ENCODE measurements at places on chromosomes 16 and 17. TPM values are rescaled to one million over a fixed set of nuclear protein-coding genes. Genes with fewer than 3 reads are reported as not detected.
A peak's percentile ranks its signal among the peaks of the same experiment; 100 is the strongest.

- DNase-seq: no peak
Measured at GRCh38 chr17:61411261-61412142, 11.9 kb downstream of the TBX2 start.

GRCh38 chr16:75710344-75710743 is 9.1 kb upstream of the DUXB start:
- DNase-seq: no peak

- no peak for DNase-seq
Measured at GRCh38 chr17:39925282-39926134, 1.9 kb downstream of the ORMDL3 start.

- no peak for DNase-seq
Measured at GRCh38 chr17:67902511-67903231, 77.4 kb downstream of the BPTF start.

GRCh38 chr16:84656649-84657048 is 8.3 kb downstream of the KLHL36 start:
- no peak for DNase-seq

DNA sequence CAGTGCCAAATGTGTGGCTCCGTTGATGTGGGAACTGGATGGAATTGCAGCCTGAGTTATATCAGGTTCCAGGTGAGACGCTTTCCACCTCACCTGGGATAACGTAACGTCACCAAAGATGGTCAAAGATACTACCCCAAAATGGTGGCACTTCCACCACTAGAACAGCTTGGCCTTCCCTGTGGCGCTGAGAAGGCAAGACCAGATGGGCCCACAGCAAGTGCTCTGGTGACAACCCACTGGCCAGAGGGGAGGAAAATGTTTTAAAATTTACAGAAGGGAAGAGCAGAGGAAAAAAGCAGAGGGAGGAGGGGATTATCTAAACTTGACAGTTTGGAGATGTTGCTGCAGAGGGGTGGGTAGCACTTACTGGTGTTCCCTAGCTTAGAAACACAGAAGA is 7.5 kb upstream of the ITGA2B start:
- no peak for DNase-seq

- no peak for DNase-seq
Measured at GRCh38 chr17:7392696-7393612, 1.4 kb downstream of the PLSCR3 start.

DNA sequence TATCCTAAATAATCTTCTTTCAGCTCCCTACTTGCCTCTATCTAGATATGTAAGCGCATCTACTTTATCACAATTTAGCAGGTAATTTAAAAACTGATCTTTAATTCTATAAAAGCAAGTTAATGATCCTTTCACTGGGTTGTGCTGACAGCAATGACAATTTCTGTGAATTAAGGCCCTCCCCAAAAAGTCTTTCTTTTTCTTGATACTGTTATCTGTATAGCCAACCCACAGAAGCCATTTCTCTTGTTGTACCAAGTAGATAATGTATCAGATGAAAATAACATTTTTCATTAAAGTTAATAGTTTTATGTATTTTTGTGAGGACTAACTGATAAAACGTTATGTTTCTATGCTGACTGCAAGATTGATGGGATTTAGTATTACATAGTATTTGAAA is 3.8 kb downstream of the ZPBP2 start:
- no peak for DNase-seq

- peak; percentile 24 for DNase-seq
Measured at GRCh38 chr16:86365513-86366273, 144.6 kb upstream of the FOXF1 start.

DNA sequence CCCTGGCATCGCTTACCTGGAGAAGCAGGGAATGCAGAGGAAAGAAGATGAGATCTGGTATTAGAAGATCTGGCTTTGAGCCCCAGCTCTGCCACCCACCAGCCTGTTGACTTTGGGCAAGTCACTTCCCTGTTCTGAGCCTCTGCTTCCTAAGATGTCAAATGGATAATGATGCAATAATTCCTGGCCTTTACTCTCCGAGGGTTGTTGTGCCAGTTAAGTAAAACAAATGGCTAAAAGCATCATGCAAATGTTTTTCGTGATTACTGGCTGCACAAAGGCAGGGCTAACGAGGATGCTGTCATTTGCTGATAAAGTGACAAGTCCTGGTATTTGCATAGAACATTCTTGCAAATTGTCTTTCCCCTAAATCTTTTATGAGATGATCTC is 1.3 kb upstream of the ZNF821 start:
- DNase-seq: no peak

- DNase-seq: no peak
Measured at GRCh38 chr16:87047221-87048037, 269.8 kb downstream of the C16orf95 start.

- no peak for DNase-seq
Measured at GRCh38 chr17:31224366-31224765, 72.7 kb downstream of the OMG start.

- no peak for DNase-seq
Measured at GRCh38 chr17:68103148-68103547, 67.6 kb downstream of the KPNA2 start.

- no peak for DNase-seq
Measured at GRCh38 chr17:37519251-37519985, 29.7 kb downstream of the DUSP14 start.

DNA sequence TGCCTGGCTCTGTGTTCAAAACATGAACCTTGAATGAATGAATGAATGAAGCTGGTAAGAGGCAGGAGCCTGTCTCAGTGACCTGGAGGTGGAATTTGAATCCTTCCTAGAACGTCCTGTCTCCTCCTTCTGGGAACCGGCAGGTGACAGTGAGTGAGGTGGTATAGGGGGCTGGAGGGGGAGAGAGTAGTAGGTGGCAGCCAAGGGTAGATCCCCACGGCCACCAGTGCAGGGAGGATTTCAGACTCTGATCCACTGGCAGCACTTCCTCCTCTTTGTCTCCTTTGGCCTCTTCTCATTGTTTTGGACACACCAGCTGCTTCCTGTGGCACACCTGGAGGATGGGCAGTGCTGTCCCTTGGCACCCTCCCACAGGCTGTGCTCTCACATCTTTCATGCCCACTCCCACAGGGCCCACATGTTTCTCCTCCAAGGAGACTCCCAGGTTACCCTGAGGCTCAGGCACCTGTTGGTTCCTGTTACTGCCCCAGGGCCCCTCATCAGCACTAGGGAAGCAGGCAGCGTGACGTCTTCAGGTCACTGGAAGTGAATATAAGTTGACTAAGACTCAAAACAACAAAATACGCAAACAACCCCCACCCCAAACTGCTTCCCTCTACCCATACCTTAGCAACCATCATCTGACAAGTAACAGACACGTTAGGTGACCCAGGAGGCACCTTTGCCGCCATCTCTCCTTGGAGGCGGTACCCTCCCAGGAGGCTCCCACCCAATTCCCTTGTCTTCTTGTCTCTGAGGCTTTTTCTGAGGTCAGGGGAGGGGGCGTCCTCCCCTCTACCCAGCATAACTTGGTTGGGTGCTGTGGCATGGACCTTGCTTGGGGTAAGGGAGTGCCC is 84.6 kb downstream of the N4BP1 start:
- no peak for DNase-seq

- DNase-seq: no peak
Measured at GRCh38 chr17:37741341-37742115, 3.3 kb downstream of the HNF1B start.

GRCh38 chr16:27430923-27431484 is 29.0 kb downstream of the IL21R start:
- no peak for DNase-seq

GRCh38 chr16:5196204-5196603 is 98.6 kb upstream of the EEF2KMT start:
- no peak for DNase-seq

DNA sequence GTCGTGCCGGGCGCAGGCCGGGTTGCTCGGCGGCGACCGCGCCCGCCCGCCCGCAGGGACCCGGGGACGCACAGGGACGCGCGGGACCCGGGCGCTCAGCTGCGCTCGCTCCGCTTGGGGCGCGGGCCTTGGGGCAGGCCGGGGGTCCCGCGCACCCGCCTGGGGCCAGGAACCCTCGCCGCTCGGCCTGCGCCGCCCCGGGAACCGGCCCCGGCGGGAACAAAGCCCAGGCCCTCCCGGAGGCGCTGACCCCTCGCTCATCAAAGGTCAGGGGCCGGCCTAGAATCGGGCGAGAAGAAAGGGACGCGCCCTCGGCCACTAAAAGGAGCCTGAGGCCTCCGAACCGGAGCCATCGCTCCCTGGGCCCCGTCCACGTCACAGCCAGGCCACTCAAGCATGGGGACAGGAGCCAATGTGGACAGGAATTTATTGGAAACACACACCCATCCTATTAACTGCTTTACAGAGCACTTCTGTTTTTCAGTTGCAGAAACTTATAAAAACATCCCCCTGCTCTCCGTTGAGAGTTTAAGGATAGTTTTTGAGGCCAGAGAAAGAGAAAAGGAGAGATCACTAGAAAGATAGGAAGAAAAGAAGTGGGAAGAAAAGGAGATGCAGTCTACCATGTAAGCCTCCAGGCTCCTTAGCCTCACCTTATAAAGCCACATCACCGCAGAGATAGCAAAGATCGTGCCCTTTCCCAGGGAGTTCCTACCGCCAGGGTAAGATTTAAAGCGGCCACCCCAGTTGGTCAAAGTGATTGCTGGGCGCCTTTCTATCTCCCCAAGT is 558 bp upstream of the ZFHX3 start:
- no peak for DNase-seq

GRCh38 chr16:58211846-58212245 is 13.9 kb upstream of the CSNK2A2 start:
- no peak for DNase-seq

DNA sequence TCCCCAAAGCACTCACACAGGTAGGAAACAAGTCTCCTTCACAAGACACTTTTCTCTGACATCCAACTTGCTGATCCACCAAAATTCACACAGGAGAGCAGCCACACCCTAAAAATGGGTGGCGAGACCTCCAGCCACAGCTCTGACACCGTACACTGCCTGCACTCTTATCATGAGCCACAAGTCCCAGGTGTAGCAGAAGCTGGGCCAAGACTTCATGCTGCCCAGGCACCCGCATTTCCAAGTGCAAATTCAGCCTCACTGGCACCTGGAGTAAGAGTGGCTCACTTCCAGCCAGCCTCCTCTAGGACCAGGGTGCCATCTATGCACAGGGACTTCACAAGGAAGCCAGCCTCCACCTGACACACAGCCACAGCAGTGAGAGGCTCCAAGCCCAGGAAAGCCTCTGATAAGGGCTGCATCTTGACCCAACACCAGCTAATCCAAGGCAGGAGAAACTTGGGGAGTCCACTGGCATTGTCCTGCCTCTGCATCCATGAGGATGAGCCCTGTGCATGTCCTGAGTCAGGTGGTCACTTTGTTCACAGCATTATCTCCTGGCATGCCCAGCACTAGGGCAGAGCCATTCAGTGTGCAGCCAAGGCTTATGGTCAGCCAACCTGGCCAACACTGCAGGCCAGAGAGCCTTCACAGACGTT is 2.6 kb upstream of the ZNF768 start:
- no peak for DNase-seq

- DNase-seq: no peak
Measured at GRCh38 chr16:83989300-83989699, 21.3 kb downstream of the NECAB2 start.

DNA sequence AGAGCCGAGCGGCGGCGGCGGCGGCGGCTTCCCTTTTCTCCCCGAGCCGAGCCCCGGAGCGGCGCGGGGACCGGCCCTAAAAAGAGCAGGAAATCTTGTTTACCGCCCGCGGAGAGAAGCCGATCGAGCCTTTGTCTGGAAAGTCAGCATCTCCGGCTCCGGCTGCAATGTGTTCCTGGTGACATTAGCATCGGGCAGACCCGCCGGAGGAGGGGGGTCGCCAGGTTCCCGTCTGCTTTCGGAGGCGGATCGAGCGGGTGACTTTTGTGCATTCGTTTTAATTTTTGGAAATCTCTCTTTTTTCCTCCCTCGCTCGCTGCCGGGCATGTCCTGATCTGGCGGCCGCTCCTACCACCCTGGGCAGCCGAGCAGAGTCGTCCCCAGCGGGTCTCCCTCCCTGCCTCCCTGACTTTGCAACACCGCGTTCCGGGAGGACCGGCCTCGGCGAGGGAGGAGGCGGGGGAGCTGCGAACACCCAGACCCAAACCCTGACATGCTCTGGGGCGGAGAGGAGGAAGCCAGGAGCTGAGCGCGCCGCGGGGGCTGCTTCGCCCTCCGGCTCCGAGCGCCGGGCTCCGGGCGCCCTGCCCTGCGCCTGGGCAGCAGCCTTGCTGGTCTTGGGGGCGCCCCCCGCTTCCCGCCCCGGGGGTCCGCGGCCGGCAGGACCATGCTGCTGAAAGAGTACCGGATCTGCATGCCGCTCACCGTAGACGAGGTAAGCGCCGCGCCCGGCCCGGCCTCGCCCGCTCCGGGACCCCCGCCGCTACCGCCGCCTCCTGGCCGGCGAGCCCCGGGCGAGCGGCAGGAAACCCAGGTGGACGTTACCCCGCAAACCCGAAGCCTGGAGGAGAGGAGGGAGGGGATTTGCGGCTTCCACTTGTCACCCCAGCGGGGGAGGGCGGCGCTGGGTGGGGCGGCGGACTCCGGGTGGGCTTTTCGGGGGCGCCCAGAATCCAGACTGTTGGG is 690 bp downstream of the PITPNC1 start:
- peak; percentile 53 for DNase-seq

GRCh38 chr16:54062361-54063278 is 224.0 kb downstream of the IRX3 start:
- no peak for DNase-seq

DNA sequence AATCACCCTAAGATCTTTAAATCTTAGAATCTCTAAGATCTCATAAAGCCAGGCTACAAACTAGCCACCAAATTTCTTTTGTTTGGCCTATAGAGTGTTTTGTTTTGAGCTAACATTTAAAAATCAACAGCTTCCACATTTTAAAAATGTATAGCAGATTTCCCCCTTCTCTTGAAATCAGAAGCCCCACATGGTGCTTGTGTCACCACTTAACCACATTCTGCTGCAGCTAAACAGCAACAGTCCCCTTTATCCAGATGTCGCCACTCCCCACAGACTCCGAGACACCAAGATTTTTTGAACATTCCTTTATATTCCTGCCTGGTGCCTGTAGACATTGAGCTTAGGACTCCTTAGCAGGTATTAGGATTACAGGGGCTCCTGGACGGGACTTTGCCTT is 16.0 kb downstream of the GUCY2D start:
- DNase-seq: no peak

GRCh38 chr17:42289611-42290181 is 1.4 kb downstream of the STAT5A start:
- peak; percentile 34 for DNase-seq

GRCh38 chr16:84451781-84452180 is 52.7 kb downstream of the MEAK7 start:
- DNase-seq: no peak

The RNF222 gene
- total RNA-seq: 0.19 TPM

The RGS9 gene
- total RNA-seq: 0.49 TPM

The KRT17 gene
- total RNA-seq: not detected

The GPR179 gene
- total RNA-seq: 0.21 TPM

The DPEP3 gene
- 3.1 TPM for total RNA-seq

The ATP2C2 gene
- total RNA-seq: not detected

The RCVRN gene
- total RNA-seq: not detected

The PIRT gene
- not detected for total RNA-seq

The MYL11 gene
- total RNA-seq: 1.9 TPM

The TPSD1 gene
- not detected for total RNA-seq

The UBE2I gene
- total RNA-seq: 250 TPM

The KCTD19 gene
- not detected for total RNA-seq
